Activated CD8-positive, alpha-beta memory T cell treated with anti-CD3 and anti-CD28 coated beads for 1 hour (primary cell): ENCODE measurements at places on chromosomes 1 and 21.

DNA sequence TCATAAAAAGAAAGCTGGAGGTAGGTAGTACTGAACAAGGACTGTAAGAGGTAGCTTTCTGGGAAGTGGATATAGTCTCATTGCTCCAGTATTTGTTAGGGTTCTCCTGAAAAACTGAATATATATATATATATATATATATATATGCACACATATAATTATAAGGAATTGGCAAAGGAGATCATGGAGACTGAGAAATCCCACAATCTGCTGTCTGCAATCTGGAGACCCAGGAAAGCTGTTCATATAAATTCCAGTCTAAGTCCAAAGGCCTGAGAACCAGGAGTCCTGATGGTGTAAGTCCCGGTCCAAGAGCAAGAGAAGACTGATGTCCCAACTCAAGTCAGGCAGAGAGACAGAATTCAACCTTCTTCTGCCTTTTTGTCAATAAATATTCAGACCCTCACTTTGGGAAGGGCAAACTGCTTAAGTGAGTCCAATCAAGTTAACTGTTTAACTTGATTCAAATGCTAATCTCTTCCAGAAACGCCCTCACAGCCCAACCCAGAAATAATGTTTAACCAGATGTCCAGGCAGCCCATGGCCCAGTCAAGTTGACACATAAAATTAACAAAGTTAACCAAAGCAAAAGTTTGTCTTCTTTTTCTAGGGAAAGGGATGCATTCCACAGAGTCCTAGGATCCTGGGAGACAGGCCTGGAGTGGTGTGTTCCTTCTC lies 225.3 kb upstream of the KAZN start:
- no peak for DNase-seq

DNA sequence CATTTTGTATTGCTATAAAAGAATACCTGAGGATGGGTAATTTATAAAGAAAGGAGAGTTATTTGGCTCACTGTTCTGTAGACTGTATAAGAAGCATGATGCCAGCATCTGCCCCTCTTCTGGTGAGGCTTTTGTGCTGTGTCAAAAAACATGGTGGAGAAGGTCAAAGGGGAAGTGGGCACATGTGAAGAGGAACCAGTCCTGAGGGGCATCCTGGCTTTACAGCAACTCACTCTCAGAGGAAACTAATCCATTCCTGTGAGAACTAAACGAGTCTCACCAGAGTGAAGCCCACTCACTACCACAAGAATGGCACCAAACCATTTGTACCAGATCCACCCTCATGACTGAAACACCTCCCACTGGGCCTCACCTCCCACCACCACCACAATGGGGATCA lies 18.8 kb upstream of the SELP start:
- no peak for DNase-seq

GRCh38 chr21:38712071-38712470 lies 93.7 kb upstream of the ETS2 start:
- DNase-seq = no peak

DNA sequence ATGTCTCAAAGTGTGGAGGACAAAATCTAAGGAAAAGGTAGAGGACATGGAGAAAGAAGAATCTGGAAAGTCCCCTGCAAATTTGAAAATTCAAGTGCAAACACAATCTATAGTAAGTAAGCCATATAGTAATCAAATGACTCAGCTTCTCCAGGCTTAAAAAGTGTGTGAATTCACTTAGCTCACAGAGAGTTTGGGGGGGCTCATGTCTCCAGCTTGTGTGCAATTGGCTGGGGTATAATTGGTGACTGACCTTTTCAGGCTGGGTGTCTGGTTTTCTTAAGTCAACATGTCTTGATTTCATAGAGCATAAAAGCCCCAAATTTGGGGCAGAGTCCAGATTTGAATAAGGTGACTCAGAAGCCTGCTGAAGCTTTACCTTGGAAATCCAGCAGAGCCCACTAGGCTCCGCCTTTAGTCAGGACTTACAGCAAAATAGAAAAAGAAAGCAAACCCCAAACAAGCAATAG lies 8.6 kb downstream of the CLDN14 start:
- no peak for DNase-seq

DNA sequence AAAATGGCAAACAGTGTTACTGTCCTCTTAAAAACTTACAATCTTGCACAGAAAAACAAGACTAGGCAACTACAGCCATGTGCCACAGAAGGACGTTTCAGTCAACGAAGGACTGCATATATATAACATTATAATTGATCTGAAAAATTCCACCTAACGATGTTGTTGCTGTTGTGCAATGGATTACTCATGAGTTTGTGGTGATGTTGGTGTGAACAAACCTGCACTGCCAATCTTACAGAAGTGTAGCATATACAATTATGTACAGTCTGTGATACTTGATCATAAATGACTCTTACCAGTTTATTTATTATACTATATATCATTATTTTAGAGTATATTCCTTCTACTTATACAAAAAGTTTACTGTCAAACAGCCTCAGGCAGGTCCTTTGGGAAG lies 6.8 kb upstream of the VAMP4 start:
- DNase-seq = no peak

- DNase-seq = no peak
These were observed 2.4 kb downstream of the TMPRSS3 start for GRCh38 chr21:42393443-42393950.

DNA sequence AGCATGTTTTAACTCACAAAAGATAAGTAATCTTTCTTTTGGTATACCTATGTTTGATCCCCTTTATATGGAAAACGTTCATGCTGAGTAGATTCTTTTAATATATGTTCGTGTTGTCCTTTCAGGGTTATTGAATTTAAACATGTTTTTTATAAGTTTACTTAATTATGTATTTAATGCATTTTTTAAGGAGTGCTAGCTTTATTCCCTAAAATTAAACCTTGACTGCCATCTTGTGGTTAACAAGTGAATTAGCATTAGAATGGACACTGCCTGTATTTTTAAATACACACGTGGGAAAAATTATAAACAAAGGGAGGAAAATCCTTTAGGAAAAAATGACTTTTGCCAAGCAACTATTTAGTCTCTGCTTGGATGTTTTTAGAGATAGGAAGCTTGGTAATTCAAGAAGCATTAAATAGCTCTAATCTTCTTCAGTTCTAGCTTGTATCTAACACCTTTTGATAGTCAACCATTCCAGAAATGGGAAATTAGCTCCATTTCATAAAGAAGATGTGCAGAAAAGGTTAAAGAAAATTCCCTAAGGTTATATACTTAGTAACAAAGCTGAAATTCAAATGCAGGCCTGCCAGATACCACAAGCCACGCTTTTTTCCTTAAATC lies 43.0 kb downstream of the UBE2U start:
- DNase-seq = no peak

- DNase-seq = peak; percentile 65
These were observed 44.0 kb downstream of the YARS1 start for GRCh38 chr1:32773018-32773763.

DNA sequence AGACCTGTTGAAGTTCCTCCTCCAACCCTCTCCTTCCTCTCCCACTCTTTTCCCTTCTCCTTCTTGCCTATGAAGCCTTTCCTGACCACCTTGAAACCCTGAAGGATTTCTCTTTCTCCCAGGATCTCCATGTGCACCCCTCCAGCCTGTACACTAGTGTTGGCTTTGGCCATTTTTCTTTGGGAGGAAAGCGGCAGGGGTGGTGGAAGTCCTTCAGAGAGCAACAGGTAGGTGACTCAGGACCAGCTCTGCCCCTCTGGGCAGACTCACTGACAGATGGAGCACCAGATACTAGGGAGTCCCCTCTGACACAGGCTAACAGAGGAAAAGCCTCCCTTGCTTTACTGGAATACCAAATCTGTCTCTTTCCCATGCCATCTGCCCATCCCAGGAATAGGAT lies 4.6 kb downstream of the SLC26A9 start:
- DNase-seq = no peak

- no peak for DNase-seq
These were observed 56.3 kb downstream of the PALMD start for GRCh38 chr1:99702221-99702620.

GRCh38 chr21:34031835-34032370 lies 41.5 kb upstream of the MRPS6 start:
- DNase-seq = no peak
